NCI-H1694 treated with DMSO at 0.1 percent for 48 hours (cell line): ENCODE measurements at places on chromosomes 12 and 14.
A peak's percentile ranks its signal among the peaks of the same experiment; 100 is the strongest.

- DNase-seq = no peak
These were observed 87.9 kb downstream of the PHLDA1 start for GRCh38 chr12:75943730-75944096.

DNA sequence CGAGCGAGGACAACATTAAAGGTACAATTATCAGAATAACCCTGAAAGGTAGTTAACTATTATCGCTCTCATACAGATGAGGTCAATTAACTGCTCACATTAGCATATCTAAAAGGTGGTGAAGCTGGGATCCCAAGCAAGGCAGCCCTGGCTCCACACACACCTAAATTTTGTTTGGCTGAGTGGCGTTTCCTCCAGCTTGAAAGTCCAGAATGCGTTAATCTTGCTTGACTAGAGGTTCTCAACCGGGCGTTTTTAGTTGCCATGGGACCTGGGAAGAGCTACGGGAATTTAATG is 531 bp downstream of the DLGAP5 start:
- DNase-seq = peak; percentile 40

GRCh38 chr14:53350866-53351265 is 197.7 kb upstream of the DDHD1 start:
- DNase-seq = no peak

GRCh38 chr14:106845286-106846087 is 1319.1 kb downstream of the TMEM121 start:
- DNase-seq = no peak

DNA sequence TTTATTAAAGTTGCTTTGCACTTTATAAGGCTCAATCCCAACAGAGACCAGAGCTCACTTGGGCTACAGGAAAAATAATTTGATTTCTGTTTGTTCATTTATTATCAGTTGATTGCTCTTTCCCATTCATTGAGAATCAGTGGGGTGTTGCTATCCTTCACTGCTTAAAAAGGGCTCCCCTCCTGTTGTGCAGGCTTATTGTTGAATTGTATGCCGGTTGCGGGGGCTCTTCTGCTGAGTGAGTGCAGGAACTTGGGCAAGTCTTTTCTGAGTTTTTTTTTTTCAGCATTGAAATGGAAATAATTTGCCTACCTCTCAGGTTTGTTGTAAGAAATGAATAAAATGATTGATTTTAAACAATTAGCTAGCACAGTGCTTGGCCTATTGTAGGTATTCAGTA is 32.6 kb downstream of the AKAP6 start:
- DNase-seq = no peak
